ENCODE measurements at places on chromosomes 5 and 9.

DNA sequence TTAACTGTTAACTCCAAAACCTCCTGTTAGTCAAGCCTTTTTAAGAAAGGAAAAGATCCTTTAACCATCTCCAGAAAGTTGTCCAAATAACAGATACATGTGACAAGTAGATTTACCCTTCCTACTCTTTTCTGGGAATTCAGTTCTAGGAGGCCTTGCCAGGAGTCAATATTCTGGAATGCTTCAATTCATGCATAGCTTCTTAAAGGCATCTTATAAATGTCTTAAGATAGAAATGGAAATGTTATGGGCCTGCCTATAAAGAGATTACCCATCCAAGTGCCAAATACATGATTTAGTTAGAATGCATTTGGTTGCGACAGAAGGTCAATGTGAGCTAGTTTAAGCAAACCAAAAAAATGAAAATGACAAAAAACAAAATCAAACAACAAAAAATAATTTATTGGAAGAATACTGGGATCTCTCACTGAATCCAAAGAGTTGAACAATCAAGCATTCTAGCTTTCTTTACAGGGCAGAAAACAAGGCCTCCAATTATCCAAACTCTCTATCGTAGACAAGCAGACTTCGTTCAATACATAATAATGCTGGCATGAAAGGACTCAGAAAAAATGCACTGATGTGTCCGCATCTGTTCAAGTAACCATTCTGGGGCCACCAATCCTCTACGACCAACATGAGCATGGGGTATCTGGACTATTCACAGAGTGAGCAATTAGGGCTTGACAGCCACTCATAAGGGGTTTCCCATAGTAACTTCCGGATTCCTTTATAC, 188.6 kb downstream of the CTNND2 start:
- no peak for DNase-seq

DNA sequence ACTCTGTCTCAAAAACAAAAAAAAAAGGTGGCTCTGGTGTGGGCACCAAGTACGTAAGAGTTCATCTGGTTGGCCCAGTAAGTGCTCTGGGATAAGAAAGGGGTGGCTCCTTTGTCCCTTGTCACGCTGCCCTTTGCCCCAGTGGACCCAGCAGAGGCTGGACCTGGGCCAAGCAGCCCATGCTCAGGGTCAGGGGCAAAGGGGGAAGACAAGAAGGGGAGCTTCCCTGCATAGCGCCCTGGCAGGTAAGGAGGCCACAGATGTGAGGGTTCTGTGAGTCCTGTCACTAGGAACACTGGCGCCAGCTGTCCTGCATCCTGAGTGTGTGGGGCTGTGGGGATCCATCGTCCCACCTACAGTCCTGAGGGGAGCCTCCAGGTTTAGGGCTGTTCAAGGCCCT, 65.3 kb downstream of the GADD45G start:
- no peak for DNase-seq

GRCh38 chr5:129101794-129102193, 7.2 kb downstream of the ISOC1 start:
- DNase-seq = no peak

- no peak for DNase-seq
Observed at GRCh38 chr9:3189113-3189861, 336.5 kb downstream of the RFX3 start.

GRCh38 chr5:111159845-111160244, 64.3 kb upstream of the CAMK4 start:
- no peak for DNase-seq

DNA sequence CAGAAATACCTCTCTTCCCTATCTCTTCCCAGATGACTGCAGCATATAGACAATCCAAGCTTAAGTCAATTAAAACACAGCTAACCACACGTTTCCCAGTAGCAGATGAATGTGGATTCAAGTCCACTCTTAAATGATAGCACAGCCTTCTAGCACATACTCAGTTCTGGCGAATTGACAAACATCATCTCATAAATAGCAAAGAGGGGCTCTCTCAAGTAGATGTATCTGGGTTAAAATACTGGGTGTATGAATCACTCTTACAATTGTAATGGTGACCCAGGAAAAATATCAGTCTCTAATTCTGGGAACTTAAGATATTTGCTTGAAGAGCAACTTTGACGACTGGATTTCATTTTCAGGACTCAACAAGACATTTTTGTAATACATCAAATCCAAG, 67.0 kb upstream of the HAPLN1 start:
- no peak for DNase-seq

DNA sequence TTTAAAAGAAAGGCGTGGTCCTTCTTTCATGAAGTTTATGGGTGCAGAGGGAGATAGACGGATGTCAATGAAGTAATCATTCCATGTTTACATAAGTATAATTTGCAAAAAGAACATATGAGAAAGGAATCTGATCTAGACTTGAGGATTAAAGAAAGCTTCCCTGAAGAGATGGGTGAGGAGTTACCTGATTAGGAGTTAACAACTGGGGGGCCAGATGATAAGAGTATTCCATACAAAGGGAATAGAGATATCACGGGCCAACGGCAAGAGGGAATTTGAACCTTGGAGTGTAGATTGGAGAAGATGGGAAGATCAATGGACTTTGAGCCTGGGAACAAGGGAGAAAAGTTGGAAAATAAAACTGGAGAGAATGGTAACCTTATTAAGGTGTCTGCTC, 1959.9 kb upstream of the WWC1 start:
- no peak for DNase-seq

DNA sequence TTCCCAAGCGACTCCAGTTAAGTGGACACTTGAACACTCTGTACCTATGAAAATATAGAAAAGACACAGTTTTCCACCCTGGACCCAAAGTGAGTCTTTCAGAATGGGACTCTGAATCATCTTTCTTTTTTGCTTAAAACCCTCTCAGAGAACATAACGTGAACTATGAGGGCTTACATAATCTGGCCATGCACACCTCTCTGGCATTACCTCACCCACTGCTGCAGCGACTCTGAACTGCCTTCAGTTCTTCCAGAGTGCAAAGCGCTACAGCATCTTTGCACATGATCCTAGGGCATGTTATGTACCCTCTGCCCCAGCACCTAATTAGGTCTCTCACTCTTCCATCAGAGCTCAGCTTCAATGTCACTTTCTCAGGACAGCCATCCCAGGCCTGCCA, 186.2 kb downstream of the RORB start:
- no peak for DNase-seq

- no peak for DNase-seq
Observed at GRCh38 chr5:103247118-103247517, 11.4 kb upstream of the MACIR start.

- no peak for DNase-seq
Observed at GRCh38 chr9:5482194-5482593, 28.1 kb upstream of the PDCD1LG2 start.

GRCh38 chr9:94085062-94085639, 887 bp downstream of the PTPDC1 start:
- no peak for DNase-seq

DNA sequence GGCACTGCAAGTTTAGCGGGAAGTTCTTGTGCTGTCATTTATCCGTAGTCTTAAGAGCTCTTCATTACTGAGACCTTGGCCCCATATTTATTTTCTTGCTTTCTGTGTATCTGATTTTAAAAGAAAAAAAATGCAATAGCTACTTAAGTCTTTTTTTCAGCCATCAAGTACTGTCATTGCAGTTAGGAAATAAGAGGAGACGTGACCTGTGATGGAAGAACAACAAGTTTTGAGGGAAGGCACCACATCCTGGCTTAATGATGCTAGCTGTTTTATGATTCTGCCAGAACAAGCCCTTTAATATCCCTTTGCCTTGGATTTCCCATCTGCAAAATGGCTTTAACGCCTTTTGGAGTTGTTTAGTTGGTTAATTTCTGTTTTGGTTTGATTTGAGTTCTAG, 3.8 kb downstream of the RGMB start:
- DNase-seq = no peak

DNA sequence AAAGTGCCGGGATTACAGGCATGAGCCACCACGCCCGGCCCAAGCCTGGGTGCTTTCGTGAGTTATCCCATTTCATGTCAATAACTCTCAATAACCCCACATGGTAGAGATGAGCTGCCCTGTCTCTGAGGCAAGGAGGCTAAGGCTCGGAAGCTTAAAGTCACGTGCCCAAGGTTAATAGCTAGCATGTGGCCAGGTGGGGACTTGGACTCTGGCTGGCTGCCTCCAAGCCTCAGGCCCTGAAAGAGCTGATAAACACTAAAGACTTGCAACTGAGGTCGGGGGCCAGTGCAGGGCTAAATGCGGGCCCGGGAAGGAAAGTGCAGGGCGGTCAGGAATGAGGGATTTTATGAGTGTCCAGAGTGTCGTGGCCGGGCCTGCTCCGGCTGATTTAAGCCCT, 30.9 kb upstream of the BARHL1 start:
- no peak for DNase-seq

DNA sequence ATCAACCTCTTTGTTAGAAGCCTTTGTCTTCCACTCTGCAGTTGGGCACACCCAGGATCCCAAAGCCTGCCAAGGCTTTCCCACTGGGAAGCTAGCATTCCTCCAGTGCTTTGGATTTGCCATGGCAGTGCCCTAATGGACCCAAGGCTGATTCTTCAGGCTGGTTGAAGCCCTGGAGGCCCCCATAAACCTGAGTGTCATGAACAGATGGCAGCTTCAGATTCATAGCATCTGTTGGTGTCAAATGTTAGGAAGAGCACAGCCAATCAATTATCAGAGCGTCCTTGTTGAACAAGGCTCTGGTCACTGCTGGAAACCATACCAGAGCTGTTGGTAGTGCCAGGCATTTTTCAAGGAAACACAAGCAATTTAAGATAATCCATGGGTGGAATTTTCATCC, 241.1 kb upstream of the KLF4 start:
- no peak for DNase-seq

- no peak for DNase-seq
Observed at GRCh38 chr5:80168388-80169028, 87.3 kb downstream of the SERINC5 start.

DNA sequence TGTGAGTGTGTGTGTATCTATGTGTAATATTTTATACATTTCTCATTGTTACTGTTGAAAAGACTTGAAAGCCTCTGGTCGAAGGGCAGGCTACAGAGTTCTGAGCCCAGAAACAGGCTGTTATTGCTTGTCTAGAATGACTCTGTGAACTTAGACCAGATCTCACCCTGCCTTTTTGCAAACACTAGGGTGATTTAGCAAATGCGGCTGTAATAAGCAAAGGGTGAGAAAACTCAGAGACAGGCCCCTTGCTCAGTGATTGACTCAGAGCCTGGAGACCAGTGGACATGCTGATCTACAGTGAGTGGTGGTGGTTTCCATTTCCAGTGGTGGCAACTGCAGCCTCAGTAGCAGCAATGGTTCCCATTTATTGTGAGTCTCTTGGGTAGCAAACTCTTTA, 183.7 kb downstream of the ATP10B start:
- no peak for DNase-seq

DNA sequence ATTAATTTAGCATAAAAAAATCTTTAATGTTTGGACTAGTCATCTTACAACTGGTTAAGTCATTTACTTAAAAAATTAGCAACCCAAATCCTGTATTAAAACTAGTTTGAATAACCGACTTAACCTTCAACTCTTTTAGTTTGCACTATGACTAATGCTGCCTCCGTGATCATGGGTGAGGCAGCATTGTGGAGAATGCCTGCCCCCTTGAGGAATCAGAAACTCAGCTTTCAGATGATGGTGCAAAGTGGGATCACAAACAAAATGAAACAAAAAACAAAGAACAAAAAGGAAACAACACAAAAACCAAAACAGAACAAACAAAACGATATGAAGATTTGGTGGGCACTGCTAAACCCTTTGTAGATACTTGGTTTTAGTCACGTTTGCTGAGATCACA, 127.0 kb upstream of the PALM2AKAP2 start:
- no peak for DNase-seq

DNA sequence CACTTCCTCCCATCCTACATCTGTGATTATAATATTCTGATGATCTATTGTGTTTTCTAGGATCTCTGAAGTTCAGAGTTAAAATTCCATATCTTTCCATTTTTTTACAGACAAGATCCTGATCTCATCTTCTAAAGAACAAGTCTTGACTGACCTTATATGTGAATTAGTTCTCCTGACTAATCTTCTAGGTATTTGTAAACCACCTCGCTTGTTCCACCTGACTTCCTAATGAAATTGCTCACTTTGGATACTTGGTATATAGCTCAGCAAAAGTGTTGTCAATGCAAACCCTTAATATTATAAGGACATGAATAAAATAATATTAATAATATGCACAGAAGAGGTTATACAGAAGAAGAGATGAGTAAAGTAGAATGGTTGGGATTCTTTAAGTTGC, 68.2 kb upstream of the NR4A3 start:
- DNase-seq = no peak

GRCh38 chr9:73845539-73845938, 651.6 kb upstream of the RORB start:
- no peak for DNase-seq

DNA sequence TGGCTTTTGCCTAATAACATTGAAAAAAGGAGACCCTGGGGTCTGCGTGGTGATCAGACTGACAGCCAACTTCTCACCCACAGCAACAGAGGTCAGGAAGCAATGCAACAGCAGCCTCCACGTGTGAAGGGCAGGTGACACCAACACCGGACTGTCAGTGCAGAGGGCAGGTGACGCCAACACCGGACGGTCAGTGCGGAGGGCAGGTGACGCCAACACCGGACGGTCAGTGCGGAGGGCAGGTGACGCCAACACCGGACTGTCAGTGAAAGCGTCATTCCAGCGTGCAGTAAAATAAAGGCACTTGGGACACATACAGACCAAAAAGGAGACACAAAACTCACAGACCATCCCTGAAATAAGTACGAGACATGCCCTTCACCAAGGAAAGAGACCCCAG, 37.2 kb upstream of the CEP72 start:
- peak; percentile 33 for DNase-seq

- DNase-seq = no peak
Observed at GRCh38 chr5:65893749-65894430, 32.5 kb upstream of the ERBIN start.

DNA sequence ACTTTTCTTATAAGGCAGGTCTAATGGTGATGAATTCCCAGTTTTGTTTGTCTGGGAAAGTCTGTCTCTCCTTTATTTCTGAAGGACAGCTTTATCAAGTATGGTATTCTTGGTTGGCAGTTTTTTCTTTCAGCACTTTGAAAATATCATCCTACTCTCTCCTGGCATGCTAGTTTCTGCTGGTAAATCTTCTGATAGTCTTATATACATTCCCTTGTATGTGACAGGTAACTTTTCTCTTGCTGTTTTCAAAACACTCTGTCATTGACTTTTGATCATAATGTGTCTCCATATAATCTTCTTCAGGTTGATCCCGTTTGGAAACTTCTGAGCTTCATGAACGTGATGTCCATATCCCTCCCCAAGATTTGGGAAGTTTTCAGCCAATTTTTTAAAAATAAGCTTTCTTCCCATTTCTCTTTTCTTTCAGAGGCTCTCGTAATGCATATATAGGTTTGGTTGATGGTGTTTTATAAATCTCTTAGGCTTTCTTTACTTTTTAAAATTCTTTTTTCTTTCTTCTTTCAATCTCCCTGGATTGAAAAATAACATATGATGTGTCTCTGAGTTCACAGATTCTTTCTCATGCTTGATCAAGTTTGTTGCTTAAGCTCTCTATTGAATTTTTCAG, 22.5 kb upstream of the GRAMD2B start:
- no peak for DNase-seq
